ENCODE measurements at places on chromosomes 1 and 21.

DNA sequence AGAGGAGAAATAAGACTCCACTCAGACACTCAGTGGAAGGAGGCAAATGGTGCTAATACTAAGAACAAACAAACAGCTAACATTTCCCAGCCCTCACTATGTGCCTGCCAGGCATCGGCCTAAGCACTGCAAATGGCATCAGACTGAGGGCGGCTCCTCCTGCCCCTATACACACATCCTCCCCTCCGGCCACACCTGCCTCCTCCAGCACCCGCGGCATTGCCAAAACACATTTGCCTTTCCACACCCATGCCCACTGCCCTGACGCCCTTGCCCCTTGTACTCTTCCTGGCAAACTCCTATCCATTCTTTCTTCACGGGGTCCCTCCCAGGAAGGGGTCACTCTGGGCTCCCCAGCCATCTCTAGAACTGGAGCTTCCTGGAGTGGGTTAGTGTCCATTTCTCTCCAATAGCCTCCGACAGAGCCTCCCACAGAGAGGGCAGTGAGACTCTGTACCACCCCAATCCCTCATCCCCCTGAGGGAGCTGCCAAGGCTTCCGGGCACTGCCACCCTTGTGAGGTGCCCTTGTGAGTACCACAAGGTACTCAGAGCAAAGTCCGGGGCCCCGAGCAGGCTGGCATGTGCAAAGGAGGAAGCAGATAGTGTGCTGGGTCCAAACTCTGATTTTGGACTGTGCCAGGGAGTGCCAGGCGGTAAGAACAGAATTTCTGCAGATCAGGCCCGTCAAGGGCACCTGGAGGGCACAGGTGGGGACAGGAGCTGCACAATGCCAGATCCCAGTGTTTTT lies 959 bp downstream of the AKR7A3 start:
- no peak for DNase-seq

DNA sequence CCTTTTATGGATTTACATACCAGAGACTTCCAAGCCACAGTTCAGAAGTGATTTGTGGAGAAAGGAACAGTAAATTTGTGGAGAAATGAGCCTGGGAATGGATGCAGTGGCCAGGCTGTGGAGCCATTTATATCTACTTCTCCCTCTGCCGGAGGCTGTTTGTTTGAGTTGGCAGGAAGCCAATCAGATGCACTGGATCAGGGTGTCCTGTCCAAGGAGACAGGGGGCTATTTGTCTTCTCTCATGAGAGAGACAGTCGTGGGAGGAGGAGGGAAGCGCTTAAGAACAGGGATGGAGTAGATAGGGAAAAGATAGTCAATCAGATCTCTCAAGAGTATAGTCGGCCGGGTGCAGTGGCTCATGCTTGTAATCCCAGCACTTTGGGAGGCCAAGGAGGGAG lies 2.8 kb upstream of the HAPLN2 start:
- DNase-seq = peak; percentile 25

GRCh38 chr1:53902235-53903138 lies 8.5 kb downstream of the DIO1 start:
- DNase-seq = no peak

- peak; percentile 77 for DNase-seq
These were observed 203.8 kb downstream of the LMX1A start for GRCh38 chr1:165152727-165153126.

DNA sequence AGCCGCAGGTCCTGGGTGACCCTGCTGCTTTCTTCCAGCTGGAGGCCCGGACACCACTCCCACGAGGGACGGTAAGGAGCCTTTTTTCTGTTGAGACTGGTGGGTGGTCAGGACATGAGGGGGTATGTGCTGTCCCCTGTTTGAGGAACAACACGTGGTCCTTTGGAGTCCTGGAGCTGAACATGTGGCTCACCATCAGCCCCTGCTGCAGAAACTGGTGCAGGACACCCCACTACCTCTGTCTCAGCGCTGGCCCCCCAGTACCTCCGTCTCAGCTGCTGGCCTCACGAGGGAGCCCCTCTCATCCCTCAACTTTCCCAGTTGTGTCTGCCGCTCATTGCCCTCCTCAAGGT lies 34.7 kb downstream of the SLC19A1 start:
- DNase-seq = no peak
